Tibial artery (tissue), 4 donors: ENCODE measurements at places on chromosomes 6 and 20.
A peak's percentile ranks its signal among the peaks of the same experiment; 100 is the strongest.

DNA sequence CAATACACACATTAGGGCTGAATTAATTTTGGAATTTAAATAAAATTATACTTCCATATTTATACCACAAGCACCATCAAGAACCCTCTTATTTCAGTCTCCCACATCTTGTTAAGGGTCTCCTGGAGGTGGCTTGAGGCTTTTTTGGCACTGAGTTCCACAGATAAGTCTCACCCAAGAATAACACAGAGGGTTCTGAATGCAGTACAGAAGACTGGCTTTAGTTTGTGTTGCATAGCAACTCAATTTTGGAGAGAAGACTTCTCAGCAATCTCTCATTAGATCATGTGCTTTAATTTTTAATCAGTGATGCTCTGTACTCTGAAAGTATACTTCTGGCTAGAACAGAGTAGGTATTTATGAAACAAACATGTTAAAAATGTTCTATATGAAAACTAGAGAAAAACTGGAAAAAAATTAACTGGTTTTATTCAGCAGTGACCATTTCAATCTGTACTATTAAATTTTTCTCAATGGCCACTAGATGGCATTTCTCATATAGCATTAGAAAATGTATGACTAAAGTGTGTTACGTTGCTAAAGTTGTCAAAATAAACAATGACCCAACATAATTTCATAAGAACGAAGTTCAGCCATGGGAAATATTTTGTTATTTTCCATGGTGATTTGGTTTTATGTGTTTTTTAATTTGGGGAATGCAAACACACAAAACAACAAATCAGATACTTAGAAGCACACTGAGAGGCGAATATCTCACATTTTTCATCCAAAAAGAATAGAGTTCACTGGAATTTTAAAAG, 32.7 kb upstream of the MAP7 start:
- DNase-seq, result no peak

DNA sequence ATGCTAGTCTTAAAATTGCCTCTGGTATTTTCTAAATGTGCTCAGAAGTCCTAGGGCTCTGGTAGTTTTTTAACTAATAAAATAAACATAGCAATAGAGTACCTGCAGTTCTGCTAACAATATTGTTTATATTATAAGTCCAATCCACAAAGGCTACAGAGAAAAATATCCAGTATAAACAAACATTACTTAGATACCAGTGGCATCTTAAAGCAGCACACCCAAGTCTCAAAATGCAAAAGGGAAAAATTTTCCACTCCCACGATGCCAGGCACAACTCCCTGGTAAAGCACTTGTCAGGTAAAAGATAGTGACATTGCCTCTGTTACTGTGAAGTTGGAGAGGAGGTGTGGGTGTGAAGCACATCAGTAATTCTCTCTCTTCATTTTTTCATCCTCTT, 123.3 kb downstream of the OGFRL1 start:
- no peak for DNase-seq

- no peak for DNase-seq
These were observed 124.1 kb upstream of the RAB32 start for GRCh38 chr6:146419576-146419975.

- DNase-seq, result no peak
These were observed 445.6 kb upstream of the SOX4 start for GRCh38 chr6:21147995-21148394.

- no peak for DNase-seq
These were observed 212.6 kb upstream of the EXOC2 start for GRCh38 chr6:905556-905955.

GRCh38 chr6:81894788-81895271, 142.3 kb upstream of the TENT5A start:
- no peak for DNase-seq

- peak; percentile 62 for DNase-seq
These were observed 58.4 kb downstream of the TRIM38 start for GRCh38 chr6:26021001-26021349.

DNA sequence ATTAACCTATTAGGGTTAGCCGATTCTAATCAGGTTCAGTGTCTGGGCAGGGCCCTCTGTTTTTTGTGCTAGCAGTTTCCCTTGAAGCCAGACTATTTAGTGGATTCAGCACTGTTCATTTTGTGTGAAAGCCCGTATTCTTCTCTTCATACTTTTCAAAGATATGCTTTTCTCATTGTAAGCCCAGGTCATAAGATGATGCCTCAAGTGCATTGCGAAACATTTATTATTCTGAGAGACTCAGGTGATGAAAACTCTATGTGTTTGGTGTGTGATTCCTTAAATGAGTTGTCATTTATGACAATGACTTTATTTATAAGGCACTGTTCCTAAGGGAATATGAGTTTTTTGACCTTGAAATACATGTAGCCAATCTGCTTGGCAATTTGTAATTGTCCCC, 851.0 kb upstream of the FLRT3 start:
- DNase-seq, result no peak

GRCh38 chr20:64108731-64109681, 1.6 kb upstream of the NPBWR2 start:
- peak; percentile 55 for DNase-seq

GRCh38 chr6:7052443-7053011, 55.2 kb upstream of the RREB1 start:
- no peak for DNase-seq

GRCh38 chr20:24079661-24080412, 91.3 kb upstream of the GGTLC1 start:
- DNase-seq, result no peak

GRCh38 chr6:98036344-98036923, 753.4 kb upstream of the MMS22L start:
- DNase-seq, result no peak

- no peak for DNase-seq
These were observed 668.2 kb downstream of the DOK5 start for GRCh38 chr20:55143601-55144000.

- no peak for DNase-seq
These were observed 190.4 kb upstream of the JAG1 start for GRCh38 chr20:10864076-10864672.

- DNase-seq, result no peak
These were observed 712.5 kb upstream of the NRSN1 start for GRCh38 chr6:23413327-23414050.

DNA sequence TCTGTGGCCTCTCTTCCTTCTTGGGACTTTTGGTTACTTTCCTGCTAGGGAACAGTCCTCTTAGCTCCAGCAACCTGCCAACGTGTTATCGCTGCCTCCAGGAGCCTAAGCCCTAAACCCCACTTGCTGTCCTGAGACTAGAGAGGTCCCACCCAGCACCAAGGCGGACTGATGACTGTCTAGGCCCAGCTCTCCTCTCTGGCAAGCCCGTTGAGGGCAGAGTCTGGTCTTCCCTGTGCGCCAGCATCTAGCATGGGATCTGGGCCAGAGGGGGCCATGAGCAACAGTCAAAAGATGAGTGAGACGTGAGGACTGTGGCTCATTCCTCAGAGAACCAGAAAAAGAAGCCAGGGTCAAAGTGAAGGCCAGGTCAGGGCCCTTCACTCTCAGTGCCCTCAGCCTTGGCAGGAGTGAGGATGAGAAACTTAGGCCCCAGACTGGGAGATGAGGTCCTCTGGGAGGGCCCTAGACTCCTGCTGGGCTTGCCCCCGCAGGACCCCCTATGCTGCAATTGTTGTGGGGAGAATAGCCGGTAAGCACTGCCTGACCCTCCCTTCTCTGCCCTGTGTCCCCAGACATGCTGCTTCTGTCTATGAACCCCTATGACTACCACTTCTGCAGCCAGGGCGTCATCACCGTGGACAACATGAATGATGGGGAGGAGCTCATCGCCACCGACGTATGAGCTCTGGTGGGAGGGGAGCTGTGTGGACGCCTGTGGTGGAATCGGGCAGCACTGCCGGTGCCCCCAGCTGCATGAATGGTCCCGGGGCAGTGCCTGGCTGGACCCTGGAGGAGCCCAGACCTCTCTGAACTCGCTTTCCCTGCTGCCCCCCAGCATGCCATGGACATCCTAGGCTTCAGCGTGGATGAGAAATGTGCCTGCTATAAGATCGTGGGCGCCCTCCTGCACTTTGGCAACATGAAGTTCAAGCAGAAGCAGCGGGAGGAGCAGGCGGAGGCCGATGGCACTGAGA, 30.9 kb downstream of the MYH7B start:
- no peak for DNase-seq

DNA sequence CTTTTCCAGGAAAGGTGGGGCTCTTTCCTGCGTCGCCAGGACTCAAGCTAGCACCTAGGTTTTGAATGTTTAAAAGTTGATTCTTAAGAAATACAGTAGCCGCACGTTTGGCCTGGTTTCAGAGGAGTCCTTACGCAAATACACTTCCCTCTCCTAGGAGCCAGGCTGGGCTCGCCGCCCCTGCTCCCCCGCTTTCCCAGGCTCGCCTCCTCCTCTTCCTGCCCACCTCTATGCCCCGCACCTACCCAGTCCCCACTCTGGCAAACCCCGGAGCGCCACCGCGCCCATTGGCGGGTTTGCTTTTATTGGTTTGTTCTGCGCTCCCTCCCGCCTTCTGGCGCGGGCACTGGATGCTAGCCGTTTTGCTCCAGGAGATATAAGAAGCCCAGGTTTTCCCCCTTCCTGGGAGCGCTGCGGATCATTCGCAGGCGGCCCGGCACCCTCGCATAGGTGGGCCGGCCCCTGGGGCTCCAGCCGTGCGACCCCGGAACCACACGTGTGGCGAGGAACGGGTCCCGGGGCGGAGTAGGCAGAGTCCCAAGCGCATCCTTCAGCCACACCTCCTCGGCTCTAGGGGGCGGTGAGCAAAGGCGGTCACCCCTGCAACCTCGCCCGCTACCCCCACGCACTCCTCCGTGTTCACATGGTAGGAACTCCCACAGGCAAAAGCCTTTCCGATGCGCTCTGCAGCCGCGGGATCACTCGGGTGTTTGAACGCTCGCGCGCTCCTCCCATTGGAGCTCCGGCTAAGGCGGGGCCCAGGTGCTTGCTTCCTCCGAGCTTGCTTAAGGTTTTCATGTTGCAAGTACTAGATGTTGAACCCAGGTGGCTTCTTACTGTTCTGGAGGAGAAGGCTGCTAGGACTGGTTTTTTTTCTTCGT, 119.0 kb downstream of the RTN4IP1 start:
- peak; percentile 37 for DNase-seq

- no peak for DNase-seq
These were observed 99.1 kb upstream of the PRSS16 start for GRCh38 chr6:27148404-27148795.

GRCh38 chr20:62976886-62977285, 24.4 kb downstream of the SLC17A9 start:
- DNase-seq, result no peak

- DNase-seq, result no peak
These were observed 31.0 kb upstream of the EZR start for GRCh38 chr6:158849899-158850806.
